ENCODE measurements at places on chromosomes 5 and 9.

- no peak for DNase-seq
Measured at GRCh38 chr9:133168432-133168831, 4.7 kb upstream of the GBGT1 start.

- DNase-seq: peak; percentile 99
Measured at GRCh38 chr9:33290247-33291030, at the start of gene NFX1. Gene NFX1 (plus strand): TSS chr9:33290516. CDS start chr9:33290573, 57 bp downstream.

DNA sequence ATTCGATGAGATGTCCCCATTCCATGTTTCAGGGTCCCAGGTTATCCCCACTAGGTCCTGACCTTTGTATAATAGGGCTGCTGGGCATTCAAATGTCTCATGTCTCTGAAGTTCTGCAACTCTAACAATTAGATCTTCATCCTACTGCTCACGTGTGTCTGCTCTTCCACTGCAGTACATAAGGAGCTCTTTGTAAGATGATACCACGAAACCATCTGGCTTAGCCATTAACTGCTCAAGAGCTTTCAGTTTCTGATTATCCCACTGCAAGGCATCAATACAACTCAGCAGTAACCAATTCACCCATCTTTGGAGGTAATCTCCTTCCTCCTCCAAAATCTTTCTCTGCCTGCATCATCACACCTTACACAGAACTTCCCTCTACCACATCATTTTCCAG is 49.9 kb upstream of the PPP2CA start:
- DNase-seq: no peak

- DNase-seq: no peak
Measured at GRCh38 chr9:108620767-108621166, 235.0 kb downstream of the ACTL7B start.

- DNase-seq: no peak
Measured at GRCh38 chr9:120926397-120926928, at the start of gene TRAF1. Gene TRAF1 (minus strand): TSS chr9:120926796. CDS start chr9:120926075, 721 bp downstream.

- no peak for DNase-seq
Measured at GRCh38 chr9:13529321-13530104, 250.0 kb upstream of the MPDZ start.

DNA sequence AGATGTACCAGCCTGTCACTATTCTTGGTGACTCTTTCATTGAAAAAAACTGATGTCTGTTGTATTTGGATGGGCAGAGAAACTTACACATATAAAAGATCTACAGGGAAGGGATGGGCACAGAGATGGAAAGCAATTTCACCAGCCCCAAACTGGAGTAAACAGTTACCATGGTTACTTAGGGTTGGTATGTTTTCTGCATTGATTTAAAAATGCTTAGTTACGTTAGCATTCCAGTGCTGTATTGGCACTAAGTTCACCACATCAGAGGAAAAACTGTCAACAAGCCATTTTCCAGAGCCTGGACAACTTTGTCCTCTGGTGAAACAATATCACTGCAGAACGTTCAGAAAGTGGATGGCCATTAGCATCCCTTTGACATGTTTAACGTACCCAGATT is 28.0 kb downstream of the MARCHF3 start:
- no peak for DNase-seq

DNA sequence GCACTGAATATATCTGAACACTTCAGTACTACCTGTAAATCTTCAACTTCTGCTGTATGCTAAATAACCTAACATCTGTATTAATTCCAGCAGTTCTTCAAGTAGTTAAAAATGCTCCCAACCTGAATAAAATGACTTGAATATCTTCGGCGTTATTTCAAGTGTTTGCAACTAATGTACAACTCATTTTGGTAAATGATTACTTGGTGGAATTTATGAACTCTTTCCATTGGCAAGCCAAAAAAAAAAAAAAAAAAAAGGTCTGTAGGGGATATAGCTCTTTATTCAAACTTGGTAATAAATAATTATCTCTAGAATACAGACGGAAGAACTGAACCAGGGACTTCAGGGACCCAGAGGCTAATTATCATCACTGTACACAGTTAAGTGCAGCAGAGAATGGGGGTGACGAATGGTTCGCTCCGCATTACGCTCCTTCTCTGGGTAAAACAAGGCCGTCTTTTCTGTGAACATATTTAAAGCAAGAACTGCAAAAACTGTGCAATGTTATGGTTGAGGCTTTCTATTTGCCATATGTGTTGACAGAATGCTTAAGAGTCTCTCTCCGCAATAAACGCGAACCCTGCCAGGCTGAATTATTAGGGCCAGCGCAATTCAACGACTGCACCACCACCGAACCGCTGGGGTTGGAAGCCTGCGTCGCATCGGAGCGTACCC is 1.9 kb upstream of the ERBIN start:
- DNase-seq: no peak

- DNase-seq: no peak
Measured at GRCh38 chr5:34521628-34522290, 134.4 kb upstream of the RAI14 start.

GRCh38 chr9:132249690-132250089 is 87.8 kb downstream of the NTNG2 start:
- no peak for DNase-seq

GRCh38 chr9:91412941-91413340 is 10.7 kb downstream of the NFIL3 start:
- DNase-seq: no peak

DNA sequence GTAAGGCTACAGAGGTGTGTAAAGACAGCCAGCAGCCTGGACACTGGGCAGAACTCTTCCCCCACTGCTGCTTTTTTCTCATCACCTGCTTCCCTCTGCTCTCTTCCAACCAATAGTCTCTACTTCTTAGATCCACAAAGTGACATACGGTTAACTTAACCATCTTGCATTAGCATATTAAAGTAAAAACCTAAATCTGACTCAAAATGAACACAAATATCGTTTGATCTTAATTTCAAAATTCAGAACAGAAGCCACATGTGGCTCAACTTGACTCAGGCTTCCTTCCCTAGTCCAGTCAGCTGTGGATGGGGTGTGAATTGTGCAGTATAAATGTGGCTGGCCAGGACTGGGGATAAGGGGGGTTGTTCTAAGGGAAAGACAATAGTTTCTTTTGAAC is 114.3 kb downstream of the STARD4 start:
- no peak for DNase-seq

DNA sequence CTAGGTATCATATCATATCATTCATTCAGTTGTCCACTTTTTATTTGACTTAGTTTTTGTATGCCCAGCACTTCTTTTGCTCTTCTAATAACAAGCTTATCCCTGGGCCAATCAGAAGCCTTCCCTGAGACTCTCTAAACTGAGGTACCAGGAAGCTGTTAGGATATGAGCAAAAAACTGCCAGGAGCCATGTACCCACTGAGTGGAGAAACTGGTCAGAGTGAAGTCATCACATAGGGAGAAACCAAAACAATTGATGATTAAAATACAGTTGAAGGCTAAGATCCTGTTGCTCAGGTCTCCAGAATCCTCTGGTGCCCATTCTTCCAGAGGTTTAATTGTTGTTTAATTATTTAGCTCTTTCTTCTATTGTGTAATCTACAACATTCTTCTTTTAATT is 120.2 kb downstream of the KIAA0825 start:
- DNase-seq: no peak

GRCh38 chr5:145680169-145680568 is 155.0 kb downstream of the PRELID2 start:
- DNase-seq: no peak

- no peak for DNase-seq
Measured at GRCh38 chr5:124599028-124599973, 147.1 kb downstream of the ZNF608 start.

DNA sequence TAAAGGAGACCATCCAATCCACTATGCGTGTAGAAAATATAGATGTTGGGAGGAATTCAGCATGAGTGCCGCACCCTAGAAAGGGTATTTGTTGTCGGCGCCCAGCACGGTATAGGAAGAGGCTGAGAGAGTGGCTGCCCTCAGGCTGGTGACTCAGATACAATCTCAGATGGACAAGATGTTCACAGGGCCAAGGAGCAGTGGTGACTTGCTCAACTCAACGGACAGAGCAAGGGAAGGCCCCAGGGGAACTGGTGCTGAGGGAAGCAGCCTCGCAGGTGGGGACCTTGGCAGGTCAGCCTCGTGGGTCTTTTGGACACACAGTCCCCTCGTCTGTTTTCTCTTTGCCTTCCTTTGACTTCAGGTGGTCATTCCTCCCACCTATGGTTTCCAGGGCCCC is 28.0 kb upstream of the IRX2 start:
- no peak for DNase-seq

GRCh38 chr5:65017636-65018035 is 248.9 kb downstream of the CWC27 start:
- DNase-seq: no peak

DNA sequence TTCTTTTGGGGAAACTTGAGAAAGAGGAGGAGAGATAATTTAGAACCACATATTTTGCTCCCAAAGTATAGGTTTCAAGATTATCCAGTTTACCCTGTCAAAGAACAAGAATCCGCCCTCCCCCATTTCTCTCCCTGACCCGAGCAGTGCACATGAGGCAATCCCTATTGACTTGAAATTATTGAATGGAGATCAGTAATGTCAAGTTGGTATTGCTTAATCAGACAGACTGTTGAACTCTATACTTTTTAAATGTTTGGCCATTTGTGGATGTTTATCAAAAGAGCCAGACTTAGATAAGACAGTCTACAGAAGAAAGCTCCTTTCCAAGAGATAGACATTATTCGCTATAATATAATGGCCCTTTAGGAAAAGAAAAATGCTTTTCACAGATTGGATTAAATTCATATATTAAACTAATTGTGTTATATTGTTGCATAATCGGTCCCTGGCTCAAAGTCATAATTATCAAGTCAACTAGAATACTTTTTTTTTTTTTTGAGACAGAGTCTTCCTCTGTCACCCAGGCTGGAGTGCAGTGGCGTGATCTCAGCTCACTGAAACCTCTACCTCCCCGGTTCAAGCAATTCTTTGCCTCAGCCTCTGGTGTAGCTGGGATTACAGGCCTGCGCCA is 5.3 kb downstream of the SLC25A25 start:
- no peak for DNase-seq

- DNase-seq: no peak
Measured at GRCh38 chr9:127574072-127574993, 37.7 kb upstream of the STXBP1 start.

DNA sequence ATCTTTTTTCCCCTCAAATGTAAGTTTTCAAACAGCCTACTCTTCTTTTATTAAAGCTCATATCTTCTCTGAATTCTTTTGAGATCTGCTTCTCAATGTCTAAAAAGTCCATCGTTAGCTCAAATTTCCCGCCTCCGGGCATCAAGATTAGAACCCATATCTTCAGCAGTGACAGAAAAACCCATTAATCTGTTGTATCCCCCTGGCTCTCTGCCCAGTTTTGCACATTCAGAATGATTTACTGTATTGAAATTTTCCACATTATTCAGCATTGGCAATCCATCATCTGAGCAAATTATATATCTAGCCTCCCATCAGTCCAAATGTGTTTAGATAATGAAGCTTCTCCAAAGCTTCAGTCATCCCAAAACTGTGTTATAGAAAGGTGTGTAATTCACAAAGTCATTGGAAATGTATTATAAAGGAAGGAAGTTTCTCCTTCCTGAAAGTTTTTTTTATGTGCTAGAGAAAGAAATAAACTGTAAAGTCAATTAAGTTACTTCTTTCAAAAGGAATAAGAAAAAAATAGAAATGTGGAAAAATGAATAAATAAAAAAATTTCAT is 849.9 kb downstream of the MAT2B start:
- DNase-seq: no peak

DNA sequence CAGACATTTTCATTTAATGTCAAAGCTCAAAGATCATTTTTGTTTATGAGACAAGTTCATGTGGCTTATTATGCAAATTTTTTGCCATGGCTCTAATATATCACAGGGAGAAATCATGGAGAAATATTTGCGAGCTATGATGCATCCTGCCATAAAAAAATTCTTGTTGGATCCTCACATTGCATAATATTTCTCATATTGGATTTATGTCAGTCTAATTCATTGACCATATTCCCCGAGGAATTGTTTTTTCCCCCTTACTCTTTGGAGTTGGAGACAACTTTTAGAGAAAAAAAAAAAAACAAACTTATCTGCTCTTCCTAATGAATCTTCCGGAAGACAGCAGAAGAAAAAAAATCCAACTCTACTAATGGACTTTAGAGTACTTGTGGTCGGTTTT is 4.3 kb downstream of the ZNF462 start:
- no peak for DNase-seq

- DNase-seq: no peak
Measured at GRCh38 chr5:33408816-33409215, 31.9 kb upstream of the TARS1 start.

- DNase-seq: no peak
Measured at GRCh38 chr9:33878691-33879366, 61.9 kb downstream of the UBE2R2 start.

- DNase-seq: no peak
Measured at GRCh38 chr5:73605223-73606087, 20.5 kb upstream of the ARHGEF28 start.

- DNase-seq: no peak
Measured at GRCh38 chr5:72478684-72479083, 28.5 kb downstream of the ZNF366 start.

DNA sequence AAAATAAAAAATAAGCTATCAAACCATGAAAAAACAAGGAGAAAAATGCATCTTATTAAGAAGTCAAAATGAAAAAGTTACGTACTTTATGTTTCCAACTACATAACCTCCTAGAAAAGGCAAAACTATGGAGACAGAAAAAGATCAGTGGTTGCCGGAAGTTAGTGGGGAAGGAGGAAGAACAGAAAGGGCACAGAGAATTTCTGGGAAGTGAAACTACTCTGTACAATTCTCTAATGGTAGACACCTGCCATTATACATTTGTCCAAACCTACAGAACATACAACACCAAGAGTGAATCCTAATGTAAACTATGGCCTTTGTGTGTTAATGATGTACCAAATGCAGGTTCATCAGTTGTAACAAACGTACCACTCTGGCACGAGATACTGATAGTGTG is 25.3 kb downstream of the SMU1 start:
- DNase-seq: no peak

- no peak for DNase-seq
Measured at GRCh38 chr9:7935681-7936080, 136.1 kb upstream of the DMAC1 start.

GRCh38 chr5:152869971-152870370 is 464.9 kb upstream of the NMUR2 start:
- no peak for DNase-seq

DNA sequence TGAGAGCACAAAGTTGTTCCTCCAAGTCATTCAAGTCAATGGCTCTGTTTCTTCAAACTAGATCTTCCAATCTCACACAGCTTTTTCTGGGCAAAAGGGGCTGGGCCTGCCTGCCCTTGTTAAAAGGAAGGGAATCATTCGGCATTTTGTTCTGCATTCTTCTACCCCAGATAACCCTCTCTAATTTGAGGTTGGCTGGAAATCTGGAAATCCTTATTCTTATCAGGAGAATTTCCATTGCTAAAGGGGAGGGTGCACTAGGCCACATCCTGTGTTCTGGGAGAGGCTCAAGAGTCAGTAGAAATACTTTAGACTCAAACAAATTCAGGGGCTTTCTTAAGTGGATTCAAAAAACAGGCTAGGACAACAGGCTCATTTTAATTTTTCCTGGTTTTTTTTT is 384.7 kb upstream of the ZNF462 start:
- DNase-seq: no peak

DNA sequence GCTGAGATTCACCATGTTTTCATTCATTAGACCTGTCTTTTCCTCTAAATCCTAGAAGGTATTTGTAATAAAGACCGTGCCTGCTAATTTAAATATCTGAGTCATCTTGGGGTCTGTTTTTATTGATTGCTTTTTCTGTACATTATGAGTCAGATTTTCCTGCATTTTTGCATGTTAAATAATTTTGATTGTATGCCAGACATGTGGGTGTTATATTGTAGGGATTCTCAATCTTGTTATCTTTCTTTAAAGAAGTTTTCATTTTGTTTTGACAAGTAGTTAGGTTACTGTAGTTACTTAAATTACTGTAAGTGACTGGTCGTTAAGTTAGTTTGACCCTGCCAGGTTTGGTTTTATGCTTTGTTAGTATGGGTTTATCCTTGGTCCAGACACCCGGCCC is 35.1 kb downstream of the EXOSC2 start:
- DNase-seq: no peak

All from activated CD4-positive, CD25-positive, alpha-beta regulatory T cell treated with anti-CD3 and anti-CD28 coated beads, Interleukin-2, amount 50 U/mL, for 16 hours (primary cell).